ENCODE measurements at places on chromosomes 12 and 14.

- no peak for DNase-seq
These were observed 27.1 kb upstream of the KRT77 start for GRCh38 chr12:52730383-52730782.

DNA sequence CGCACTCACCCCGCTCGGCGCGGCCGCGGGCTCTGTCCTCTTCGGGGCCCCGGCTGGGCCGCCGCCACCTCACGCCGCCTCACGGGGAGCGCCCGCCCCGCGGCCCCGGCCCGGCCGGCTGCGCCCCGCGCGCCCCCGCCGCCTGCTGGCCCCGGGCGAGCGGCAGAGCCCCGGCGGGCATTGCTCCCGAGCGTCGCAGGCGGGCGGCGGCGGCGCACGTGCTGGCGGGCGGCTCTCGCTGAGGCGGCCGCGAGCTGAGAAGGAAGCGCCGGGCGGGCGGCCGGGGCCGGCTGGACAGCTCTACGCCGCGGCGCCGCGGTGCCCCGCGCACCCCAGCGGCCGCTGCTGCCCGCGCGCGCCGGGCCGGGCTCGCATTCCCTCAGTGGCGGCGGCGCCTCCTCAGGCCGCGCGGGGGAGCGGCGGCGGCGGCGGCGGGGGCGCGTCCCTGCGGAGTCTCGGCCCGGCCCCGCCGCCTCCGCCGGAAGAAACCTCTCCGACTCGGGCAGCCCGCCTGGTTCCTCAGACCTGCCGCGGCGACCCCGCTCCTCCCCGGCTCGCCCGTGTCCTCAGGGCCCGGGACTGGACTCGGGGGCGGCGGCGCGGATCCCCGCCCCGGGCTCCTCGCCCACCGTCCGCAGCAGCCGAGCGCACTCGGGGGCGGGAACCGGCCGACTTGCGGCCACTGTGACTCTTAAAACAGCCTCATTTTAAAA, at the start of gene PITPNM2:
Gene PITPNM2 (minus strand): TSS at position 347 of the 713 bp plus-strand sequence. CDS start 116,500 bp downstream, outside the sequence.
- peak; percentile 67 for DNase-seq

DNA sequence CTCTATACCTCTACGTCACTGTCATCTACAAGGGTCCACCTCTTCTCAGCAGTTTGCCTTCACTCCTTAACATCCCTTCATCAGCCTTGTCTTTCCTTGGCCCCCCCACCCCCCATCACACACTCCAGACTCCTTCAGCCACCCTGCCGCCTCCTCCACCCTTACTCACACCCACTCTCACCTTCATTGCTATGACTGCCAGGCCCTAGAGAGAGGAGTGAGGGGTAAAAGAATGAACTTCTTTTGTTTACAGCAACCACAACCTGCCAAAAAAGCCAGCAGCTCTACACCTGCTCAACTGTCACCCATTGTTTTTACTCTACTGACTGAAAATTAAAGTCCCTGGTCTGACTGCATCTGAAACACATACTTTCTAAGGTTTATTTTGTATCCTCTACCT, 112.8 kb downstream of the DUSP6 start:
- no peak for DNase-seq

DNA sequence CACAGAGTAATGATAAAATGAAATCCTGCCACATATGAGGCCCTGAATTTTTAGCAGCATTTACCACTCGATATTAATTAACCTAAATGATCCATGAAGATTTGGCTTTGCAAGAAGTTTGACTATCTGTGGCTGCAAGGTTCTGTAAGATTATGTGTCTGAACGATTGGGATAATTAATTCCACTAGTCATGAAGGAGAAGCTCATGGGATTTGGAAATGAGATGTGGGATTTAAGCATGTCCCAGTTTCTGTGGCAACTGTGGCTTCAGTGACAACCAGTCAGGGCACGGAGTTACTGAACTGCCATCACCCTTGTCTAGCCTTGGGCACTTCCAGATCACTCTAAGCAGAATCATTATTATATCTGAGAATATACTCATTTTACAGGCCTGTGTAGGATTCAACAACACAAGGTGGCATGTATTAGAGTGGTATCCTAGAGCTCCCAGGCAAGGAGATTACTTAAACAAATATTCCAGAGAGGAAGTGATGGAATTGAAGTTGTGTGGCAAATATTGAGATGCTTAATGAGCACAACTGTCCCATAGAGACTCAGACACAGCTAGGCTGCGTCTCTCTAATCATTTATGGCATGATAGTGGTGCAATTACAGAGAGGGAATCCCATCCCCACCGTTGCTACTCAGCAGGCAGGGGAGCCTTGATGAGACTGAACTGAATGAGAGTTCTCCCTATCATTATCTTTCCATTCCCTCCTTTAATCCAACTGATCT, 205.0 kb upstream of the KRR1 start:
- no peak for DNase-seq

DNA sequence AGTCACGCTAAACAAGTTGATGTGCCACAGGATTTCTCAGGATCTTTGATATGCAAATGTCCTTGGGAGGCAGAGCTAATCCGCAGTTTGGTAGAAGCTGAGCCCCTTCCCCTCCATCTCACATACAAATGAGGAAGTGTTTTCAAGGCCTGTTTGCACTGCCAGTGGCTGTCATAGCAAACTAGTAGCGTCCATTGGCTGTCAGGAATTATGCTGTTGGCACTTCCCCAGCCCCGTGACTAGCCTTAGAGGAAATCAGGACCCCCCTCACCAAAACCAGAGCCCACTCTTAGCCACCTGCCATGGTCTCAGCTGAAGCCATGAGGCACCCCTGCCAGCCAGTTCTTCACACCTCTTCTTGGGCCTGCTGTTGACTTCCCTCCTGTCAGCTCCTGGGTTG, 253.9 kb downstream of the CACNA1C start:
- DNase-seq: no peak

GRCh38 chr12:110141389-110141788, 17.2 kb downstream of the IFT81 start:
- peak; percentile 53 for DNase-seq

- no peak for DNase-seq
These were observed 53.1 kb upstream of the DDX11 start for GRCh38 chr12:31020385-31021166.

- no peak for DNase-seq
These were observed 6.9 kb downstream of the C1QL4 start for GRCh38 chr12:49330032-49330619.

GRCh38 chr14:97777622-97778355, 980.6 kb downstream of the VRK1 start:
- DNase-seq: no peak

DNA sequence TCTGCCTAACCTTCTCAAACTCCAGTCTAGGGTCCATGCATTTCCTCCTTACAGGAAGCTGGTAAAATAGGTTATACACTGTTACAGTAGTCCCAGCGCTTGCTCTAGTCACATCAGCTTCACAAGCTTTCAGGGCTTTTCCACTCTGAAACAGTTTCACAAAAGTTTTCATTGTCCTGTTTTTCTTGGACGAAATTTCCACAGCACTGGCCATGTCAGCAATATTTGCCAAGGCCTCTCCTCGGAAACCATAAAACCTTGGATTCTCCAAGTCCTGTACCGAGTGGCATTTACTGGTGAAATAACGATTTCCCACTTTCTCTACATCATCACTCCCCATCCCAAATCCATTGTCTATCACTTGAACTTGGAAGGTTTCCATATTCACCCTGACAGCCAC, 2.1 kb downstream of the MLH3 start:
- no peak for DNase-seq

Data from MG63 (cell line).